ENCODE measurements at places on chromosomes 5 and 9.

- no peak for DNase-seq
Observed at GRCh38 chr9:124873664-124874063, 11.7 kb downstream of the ARPC5L start.

DNA sequence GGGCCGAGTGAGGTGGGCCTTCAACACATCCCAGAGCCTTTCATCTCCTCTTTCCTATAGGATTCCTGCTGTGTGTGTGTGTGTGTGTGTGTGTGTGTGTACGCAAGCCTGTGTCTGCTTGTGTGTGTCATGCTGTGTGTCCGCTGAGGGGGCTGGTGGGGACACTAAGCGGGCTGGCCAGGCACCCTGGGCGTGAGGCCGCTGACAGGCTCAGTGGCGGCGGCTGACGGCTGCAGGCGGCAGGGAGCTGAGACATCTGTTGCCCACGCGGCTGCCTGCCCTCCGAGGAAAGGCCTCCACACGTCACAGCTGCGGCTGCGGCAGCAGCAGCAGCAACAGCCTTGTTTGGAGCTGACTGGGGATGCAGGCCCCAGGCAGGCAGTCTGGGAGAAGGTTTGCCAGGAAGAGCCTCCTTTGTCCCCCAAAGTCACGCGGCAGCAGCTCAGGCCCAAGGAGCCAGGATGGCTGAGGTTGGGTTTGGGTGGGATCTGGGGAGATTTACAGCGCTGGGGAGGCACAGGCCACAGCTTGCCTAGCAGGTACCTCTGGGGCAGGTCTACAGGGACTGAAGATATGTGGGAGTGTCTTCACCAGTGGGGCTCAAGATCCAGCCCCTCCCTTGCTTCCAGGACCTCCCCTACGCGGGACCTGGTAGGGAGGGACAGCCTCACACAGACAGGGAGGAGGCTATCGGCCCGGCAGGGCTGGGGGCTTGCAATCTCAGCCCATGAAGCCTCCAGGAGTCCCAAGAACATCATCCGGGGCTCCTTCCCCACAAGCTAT, 1.8 kb downstream of the PDLIM4 start:
- no peak for DNase-seq

DNA sequence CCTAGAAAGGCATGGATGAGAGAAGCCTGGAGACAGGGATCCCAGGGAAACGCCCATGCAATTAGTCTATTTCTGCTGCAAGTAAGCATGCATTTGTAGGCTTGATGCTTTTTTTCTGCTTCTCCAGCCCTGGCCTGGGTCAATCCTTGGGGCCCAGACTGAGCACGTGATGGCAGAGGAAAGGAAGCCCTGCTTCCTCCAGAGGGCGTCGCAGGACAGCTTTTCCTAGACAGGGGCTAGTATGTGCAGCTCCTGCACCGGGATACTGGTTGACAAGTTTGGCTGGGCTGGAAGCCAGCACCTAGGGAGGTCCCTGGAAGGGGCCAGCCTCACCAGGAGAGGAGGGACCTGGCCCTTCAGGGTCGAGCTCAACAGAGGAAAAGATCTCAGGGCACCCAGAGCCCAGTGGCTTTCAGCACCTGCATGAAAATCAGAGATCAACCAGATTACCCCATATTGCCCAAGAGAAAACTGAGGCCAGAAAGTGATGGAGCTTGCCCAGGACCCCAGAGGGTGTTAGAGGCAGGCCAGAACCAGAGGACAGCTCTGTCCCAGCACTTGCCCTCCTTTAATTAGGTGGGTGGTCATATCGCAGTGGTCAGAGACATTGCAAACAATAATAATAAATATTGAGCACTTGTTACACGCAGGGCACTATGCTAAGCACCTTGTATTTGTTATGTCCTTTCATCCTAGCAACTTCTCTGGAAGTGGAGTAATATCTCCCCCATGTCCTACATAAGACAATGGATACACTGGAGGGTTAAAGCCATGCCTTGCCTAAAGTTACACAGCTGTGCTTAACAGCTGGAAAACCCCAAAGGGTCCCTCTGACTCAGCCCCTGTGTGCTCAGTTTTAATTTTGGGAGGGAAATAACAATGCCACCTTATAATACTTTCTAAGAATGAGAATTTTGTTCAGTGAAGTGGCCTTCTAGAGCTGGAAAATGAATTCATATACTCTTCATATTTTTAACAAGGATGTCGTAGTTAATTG, 67.1 kb downstream of the KLF4 start:
- DNase-seq: no peak

DNA sequence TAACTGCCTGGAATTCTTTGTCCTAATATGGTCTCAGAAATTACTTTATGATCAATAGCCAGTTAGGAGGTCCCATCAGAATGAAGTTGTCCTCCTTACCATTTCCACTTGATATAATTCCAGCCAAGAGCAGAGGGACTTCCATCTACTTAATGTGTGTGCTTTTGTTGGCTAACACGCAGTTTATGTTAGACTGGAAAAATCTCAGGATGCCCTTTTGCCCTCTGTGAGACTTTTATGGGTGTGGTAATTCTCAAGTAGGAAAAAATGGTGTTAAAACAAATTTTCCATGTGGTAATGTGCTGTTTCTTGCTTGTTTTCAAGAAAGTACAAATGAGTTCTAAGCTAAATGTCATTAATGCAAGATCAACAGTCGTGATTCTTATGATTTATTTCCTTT, 327.1 kb downstream of the MTRR start:
- no peak for DNase-seq

Data from activated CD4-positive, CD25-positive, alpha-beta regulatory T cell treated with anti-CD3 and anti-CD28 coated beads, Interleukin-2, amount 50 U/mL, for 72 hours (primary cell).